ENCODE measurements at places on chromosomes 2 and 18. TPM values are rescaled to one million over a fixed set of nuclear protein-coding genes. Genes with fewer than 3 reads are reported as not detected.
A peak's percentile ranks its signal among the peaks of the same experiment; 100 is the strongest.

DNA sequence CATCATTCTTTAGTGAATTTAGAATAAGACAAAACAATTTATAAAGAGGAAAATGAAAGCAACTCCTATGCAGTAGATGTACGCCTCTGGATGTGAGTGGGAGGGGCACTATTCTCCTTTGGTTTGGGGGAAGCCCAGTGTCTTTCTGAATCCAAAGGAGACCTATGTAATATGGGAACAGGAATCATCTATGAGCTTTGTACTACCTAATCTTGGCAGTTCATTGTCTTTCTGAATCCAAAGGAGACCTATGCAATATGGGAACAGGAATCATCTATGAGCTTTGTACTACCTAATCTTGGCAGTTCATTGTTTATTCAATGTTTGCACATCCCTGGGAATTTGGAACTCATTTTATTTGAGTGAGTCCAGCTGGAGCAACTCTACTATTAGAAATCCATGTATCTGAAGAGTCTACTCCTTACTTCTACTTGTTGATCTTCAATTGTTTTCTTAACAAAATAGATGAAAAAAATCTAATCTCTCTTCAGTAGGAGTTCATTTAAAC is 401.1 kb upstream of the LRATD1 start:
- no peaks in the 10 kb centered on the region for H3K4me1 ChIP-seq
- H3K27ac ChIP-seq, result no peak overlapping the region
- no peaks in the 10 kb centered on the region for H3K36me3 ChIP-seq
- no peak for DNase-seq
- no peak overlapping the region for H3K4me3 ChIP-seq

Gene LCT
- total RNA-seq, result not detected

- H3K27ac ChIP-seq, result no peak overlapping the region
- peaks cover 6% of the 10 kb centered on the region for H3K4me1 ChIP-seq
- H3K36me3 ChIP-seq, result peaks cover 58% of the 10 kb centered on the region
- H3K4me3 ChIP-seq, result no peak overlapping the region
- H3K27me3 ChIP-seq, result no peaks in the 10 kb centered on the region
Measured at GRCh38 chr2:239073270-239073669, 225.4 kb downstream of the TWIST2 start.

Gene DSG4
- total RNA-seq, result not detected

Gene PTPRM
- 62.7 TPM for total RNA-seq

DNA sequence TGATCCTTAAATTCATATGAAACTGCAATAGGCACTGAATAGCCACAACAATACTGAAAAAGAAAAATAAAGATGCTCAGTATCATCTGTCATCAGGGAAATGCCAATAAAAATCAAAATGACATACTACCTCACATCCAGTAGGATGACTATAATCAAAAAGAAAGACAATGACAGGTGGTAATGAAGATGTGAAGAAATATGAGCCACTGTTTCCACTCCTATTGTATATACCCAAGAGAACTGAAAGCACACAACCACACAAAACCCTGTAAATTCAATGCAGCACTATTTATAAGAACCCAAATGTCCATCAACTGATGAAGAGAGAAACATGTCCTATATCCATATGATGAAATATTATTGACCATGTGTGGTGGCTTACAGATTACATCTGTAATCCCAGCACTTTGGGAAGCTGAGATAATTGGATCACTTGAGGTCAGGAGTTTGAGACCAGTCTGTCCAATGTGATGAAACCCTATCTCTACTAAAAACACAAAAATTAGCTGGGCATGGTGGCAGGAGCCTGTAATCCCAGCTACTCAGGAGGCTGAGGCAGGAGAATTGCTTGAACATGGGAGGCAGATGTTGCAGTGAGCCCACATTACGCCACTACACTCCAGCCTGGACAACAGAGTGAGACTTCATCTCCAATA is 39.9 kb downstream of the MAP3K2 start:
- no peak for DNase-seq
- H3K27ac ChIP-seq, result no peak overlapping the region
- peaks cover 13% of the 10 kb centered on the region for H3K4me1 ChIP-seq
- H3K27me3 ChIP-seq, result no peaks in the 10 kb centered on the region
- no peak overlapping the region for H3K4me3 ChIP-seq

Gene ANKRD30BL
- total RNA-seq, result not detected

DNA sequence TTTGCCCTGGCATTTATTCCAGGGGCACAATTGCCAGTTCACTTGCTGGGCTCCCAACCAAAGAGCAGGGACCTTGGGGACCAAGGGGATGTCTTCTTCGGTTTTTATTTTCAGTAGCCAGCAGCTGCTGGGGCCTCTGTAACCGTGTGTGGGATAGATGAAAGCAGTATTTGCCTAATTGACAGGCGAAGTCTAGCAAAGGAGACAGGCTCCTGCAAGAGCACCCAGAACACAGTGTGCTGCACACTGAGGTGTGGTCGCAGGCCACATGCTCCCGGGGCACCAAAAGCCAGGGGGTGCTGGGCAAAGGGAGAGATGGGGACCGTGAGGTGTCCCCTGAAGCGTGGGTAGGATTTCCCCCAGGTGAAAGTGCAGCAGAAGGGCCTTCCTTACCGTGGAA is 5.3 kb downstream of the SAG start:
- no peak overlapping the region for H3K27ac ChIP-seq
- no peaks in the 10 kb centered on the region for H3K36me3 ChIP-seq
- no peaks in the 10 kb centered on the region for H3K27me3 ChIP-seq
- H3K4me1 ChIP-seq, result no peaks in the 10 kb centered on the region

DNA sequence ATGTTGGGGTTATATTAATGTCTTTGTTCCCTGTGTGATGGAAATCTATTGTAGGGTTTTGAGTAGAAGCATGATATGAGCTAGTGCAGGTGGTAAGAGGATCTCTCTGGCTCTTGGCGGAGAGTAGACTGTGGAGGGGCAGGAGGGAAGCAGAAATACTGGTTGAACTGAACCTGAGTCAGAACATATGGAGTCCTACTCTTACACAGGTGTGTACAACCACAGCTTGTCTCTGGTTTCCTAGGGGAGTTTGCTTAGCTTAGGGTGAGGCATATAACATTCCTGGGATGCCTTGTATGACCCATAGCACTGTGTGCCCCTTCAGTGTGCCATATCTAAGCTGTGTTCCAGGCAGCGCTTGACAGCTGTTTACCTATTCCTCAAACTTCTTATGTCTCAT is 97.3 kb upstream of the GCFC2 start:
- DNase-seq, result peak; percentile 57
- H3K27ac ChIP-seq, result no peak overlapping the region
- H3K4me1 ChIP-seq, result no peaks in the 10 kb centered on the region
- no peak overlapping the region for H3K4me3 ChIP-seq
- H3K27me3 ChIP-seq, result no peaks in the 10 kb centered on the region
- H3K36me3 ChIP-seq, result no peaks in the 10 kb centered on the region

Gene ALKAL2
- total RNA-seq, result 1.7 TPM

Gene IGFBP5
- total RNA-seq, result 634 TPM

GRCh38 chr2:218829868-218830451 is 1.6 kb downstream of the PRKAG3 start:
- no peak overlapping the region for H3K27ac ChIP-seq
- H3K4me1 ChIP-seq, result peaks cover 10% of the 10 kb centered on the region
- no peak overlapping the region for H3K4me3 ChIP-seq
- no peaks in the 10 kb centered on the region for H3K36me3 ChIP-seq
- no peaks in the 10 kb centered on the region for H3K27me3 ChIP-seq
- peak; percentile 92 for DNase-seq

Gene AP1S3
- total RNA-seq, result 1.2 TPM

DNA sequence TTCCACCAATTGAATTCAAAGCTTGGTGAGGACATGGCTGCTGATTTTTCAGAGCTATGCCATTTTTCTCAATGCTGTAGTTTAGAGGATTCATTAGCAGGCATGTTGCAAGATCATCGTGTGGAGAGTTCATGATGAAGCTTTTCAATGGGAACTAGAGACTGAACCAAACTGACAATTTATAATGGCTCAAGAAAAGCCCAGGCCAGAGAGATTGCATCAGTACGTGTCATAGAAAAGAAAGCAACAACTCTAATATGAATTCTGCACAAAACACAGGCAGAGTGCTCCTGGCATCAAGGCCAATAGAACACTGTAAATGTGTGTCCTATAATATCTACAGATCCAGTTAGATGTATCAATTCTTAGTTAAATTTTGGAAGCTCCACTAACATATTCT is 477.6 kb downstream of the LRP1B start:
- no peak overlapping the region for H3K27ac ChIP-seq
- no peak overlapping the region for H3K4me3 ChIP-seq
- H3K36me3 ChIP-seq, result no peaks in the 10 kb centered on the region

GRCh38 chr2:148667113-148667836 is 22.7 kb downstream of the EPC2 start:
- no peak for DNase-seq
- H3K36me3 ChIP-seq, result no peaks in the 10 kb centered on the region
- no peak overlapping the region for H3K27ac ChIP-seq
- H3K4me1 ChIP-seq, result peaks cover 27% of the 10 kb centered on the region

Gene LYPD6B
- total RNA-seq, result not detected

Gene OSBPL6
- 1.8 TPM for total RNA-seq

Gene NT5DC4
- not detected for total RNA-seq

- no peaks in the 10 kb centered on the region for H3K27me3 ChIP-seq
- no peaks in the 10 kb centered on the region for H3K4me1 ChIP-seq
- no peak for DNase-seq
- H3K4me3 ChIP-seq, result no peak overlapping the region
- peaks cover 39% of the 10 kb centered on the region for H3K36me3 ChIP-seq
- H3K27ac ChIP-seq, result no peak overlapping the region
Measured at GRCh38 chr2:196259507-196260481, 88.4 kb upstream of the STK17B start.

DNA sequence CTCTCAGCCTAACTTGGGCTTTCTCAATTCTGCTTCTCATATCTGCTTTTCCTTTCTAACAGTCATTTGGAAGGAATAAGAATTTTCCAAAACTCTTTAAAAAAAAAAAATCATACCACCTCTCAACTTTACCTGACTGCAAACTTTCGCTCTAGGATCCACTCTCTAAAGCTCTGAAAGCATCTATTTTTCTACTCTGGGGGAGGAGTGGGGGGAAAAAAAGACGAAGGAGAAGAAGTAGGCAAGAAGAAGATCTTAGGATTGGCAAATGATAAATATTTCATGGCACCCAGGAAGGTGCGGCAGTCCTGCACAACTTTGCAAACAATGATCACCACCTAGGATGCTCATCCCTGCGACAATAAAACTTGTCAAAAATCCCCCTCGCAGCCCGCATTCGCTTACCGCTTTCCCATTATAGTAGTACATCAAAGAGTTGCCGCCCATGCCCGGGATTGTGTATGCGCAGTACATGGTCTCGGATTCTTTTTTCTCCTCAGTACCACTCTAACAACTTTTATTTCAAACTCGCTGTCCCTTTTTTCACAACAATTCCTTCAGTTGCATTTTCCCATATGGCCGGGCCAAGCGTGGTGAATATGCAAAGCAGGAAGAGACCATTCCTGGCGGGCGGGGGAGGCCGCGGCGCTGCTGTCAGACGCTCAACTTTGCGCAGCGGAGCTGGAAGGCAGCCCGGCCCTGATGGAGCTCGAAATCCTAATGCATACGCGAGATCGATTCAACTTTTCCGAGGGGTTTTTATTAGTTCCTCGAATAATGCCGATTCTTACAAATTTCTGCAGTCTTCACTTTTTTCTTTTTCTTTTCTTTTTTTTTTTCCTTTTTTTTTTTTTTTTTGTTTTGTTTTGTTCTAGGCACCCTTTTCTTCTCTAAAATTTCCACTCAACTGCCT is 266.5 kb downstream of the TCF4 start:
- H3K4me1 ChIP-seq, result peaks cover 27% of the 10 kb centered on the region
- no peaks in the 10 kb centered on the region for H3K27me3 ChIP-seq
- H3K4me3 ChIP-seq, result peak overlapping the region; percentile 77
- peak; percentile 95 for DNase-seq

DNA sequence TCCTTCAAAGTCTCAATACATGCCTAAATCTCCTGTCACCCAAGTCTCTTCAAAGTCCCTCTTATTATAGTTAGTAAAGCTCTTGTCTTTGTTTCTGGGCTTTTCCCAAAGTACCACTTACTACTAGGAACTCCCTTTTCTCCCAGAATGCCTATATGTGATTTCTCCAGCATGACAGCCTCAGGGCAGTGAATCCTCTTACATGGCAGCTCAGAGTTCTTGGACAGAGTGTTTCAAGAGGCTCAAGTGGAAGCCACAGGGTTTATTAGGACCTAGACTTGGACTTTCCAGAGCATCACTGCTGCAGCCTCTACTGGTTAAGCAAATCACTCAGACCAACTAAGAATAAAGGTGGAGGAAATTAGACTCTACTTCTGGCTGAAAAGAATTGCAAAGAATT is 98.9 kb downstream of the CSRNP3 start:
- no peaks in the 10 kb centered on the region for H3K4me1 ChIP-seq
- H3K36me3 ChIP-seq, result no peaks in the 10 kb centered on the region
- H3K4me3 ChIP-seq, result no peak overlapping the region
- H3K27ac ChIP-seq, result no peak overlapping the region

DNA sequence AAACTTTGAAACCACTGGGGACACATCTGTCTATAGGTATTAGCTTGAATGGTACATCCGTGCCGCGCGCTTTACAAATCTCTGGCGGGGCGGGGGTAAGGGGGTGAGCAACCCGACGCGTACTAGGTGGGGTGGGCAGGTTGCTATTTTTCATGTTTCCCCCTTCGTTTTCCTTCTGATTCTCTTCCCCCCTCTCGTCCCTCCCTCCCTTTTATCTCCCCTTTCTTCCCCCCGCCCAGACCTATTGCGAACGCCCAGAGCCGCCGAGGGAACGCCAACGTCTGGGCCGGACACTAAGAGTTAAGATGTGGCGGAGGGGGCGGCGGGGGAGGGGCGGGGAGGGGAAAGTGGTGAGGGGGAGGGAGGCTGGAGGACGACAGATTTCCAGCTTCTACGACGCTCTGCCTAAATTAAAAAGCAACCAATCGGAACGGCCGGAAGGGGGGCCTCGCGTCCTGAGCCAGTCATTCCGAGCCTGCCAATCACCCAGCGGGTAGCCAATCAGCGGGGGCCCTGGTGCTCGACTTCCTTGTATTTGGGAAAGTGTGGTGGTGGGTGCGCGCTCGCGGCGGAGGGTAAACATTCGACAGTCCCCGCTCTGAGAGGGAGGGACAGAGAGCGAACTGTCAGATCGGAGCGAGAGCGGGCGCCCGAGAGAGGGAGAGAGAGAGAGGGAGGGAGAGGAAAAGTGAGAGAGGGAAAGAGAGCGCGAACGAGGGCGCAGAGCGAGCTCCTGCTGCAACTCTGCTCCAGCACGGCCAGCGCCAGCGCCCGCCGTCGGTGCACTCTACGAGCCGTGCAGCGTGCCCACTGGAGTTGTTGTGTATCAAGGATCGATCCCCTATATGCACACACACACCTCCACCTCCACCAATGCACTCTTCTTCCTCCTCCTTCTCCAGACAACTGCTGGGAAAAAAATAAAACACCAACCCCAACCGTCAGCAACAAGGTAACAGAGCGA is at the start of gene POU3F3:
Gene POU3F3 (plus strand): TSS at position 582 of the 964 bp plus-strand sequence. CDS start 1,396 bp downstream, outside the sequence.
- no peak within 1 kb of the TSS for H3K27ac ChIP-seq
- H3K4me3 ChIP-seq, result peak within 1 kb of the TSS; percentile 58
- H3K27me3 ChIP-seq, result peaks cover 92% of the 10 kb centered on the region

Gene PFN4
- total RNA-seq, result not detected

- peak; percentile 26 for DNase-seq
- peaks cover 8% of the 10 kb centered on the region for H3K4me1 ChIP-seq
- no peak overlapping the region for H3K27ac ChIP-seq
- H3K27me3 ChIP-seq, result no peaks in the 10 kb centered on the region
- no peak overlapping the region for H3K4me3 ChIP-seq
Measured at GRCh38 chr2:103159018-103159417, 397.2 kb downstream of the TMEM182 start.
